ENCODE measurements at places on chromosomes 16 and 17. TPM values are rescaled to one million over a fixed set of nuclear protein-coding genes. Genes with fewer than 3 reads are reported as not detected.

AP1G1 gene
- 98.3 TPM for total RNA-seq

ATP1B2 gene
- 0.14 TPM for total RNA-seq

EPX gene
- not detected for total RNA-seq

CD300H gene
- not detected for total RNA-seq

LGALS9B gene
- not detected for total RNA-seq

MAF gene
- total RNA-seq = 62.8 TPM

TVP23A gene
- not detected for total RNA-seq

TK1 gene
- 66.7 TPM for total RNA-seq

- DNase-seq = no peak
- peaks cover 47% of the 10 kb centered on the region for H3K4me1 ChIP-seq
- H3K4me3 ChIP-seq = no peak overlapping the region
- H3K36me3 ChIP-seq = peaks cover 3% of the 10 kb centered on the region
- H3K27me3 ChIP-seq = no peaks in the 10 kb centered on the region
Observed at GRCh38 chr16:57138281-57138935, 46.0 kb downstream of the CPNE2 start.

GRCh38 chr16:12420661-12421209, 383.0 kb downstream of the CPPED1 start:
- H3K4me3 ChIP-seq = no peak overlapping the region
- no peak overlapping the region for H3K27ac ChIP-seq
- H3K4me1 ChIP-seq = no peaks in the 10 kb centered on the region
- DNase-seq = no peak
- no peaks in the 10 kb centered on the region for H3K36me3 ChIP-seq

DNA sequence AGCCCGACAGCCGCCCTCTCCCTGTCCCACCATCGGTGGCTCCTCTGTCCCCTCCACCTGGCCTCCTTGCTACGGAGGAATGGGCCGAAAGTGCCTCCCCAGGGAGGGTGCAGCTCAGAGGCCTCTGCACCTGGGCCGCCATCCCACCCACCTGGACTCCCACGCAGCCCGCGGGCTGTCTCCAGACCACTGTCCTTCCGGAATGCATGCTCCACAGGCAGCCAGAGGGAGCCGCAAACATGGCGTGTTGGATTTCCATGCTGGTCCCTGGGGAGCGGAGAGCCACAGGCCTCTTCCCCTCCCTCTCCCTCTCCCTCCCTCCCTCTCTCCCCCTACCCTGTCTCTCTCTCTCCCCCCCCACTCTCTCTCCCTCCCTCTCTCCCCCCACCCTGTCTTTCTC, 3.0 kb downstream of the SSTR5 start:
- no peak overlapping the region for H3K4me3 ChIP-seq
- no peaks in the 10 kb centered on the region for H3K27me3 ChIP-seq
- H3K36me3 ChIP-seq = no peaks in the 10 kb centered on the region
- no peaks in the 10 kb centered on the region for H3K4me1 ChIP-seq
- H3K27ac ChIP-seq = no peak overlapping the region
- DNase-seq = no peak

- DNase-seq = no peak
- H3K27me3 ChIP-seq = no peaks in the 10 kb centered on the region
- H3K4me3 ChIP-seq = no peak overlapping the region
- no peak overlapping the region for H3K27ac ChIP-seq
Observed at GRCh38 chr16:84455031-84455430, 49.4 kb downstream of the MEAK7 start.

- peaks cover 16% of the 10 kb centered on the region for H3K36me3 ChIP-seq
- DNase-seq = no peak
- no peaks in the 10 kb centered on the region for H3K27me3 ChIP-seq
- no peak overlapping the region for H3K4me3 ChIP-seq
- peaks cover 10% of the 10 kb centered on the region for H3K4me1 ChIP-seq
- no peak overlapping the region for H3K27ac ChIP-seq
Observed at GRCh38 chr16:57256601-57257395, 11.7 kb downstream of the ARL2BP start.

DNA sequence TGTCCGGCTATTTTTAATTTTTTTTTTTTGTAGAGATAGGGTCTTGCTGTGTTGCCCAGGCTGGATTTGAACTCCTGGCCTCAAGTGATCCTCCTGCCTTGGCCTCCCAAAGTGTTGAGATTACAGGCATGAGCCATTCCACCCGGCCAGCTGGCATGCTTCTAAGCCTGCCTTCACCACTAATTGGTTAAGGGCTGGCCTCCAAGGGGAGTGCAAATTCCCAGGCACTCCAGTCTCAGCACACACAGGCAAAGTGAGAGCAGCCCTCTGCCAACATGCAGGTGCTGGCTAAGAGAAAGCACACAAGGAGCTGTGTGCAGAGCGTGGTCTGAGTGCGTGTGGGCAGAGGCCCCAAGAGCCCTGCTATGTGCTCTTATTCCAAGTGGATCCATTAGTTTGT, 149.8 kb upstream of the HS3ST2 start:
- no peak for DNase-seq
- H3K36me3 ChIP-seq = no peaks in the 10 kb centered on the region
- no peak overlapping the region for H3K4me3 ChIP-seq
- no peak overlapping the region for H3K27ac ChIP-seq

DNA sequence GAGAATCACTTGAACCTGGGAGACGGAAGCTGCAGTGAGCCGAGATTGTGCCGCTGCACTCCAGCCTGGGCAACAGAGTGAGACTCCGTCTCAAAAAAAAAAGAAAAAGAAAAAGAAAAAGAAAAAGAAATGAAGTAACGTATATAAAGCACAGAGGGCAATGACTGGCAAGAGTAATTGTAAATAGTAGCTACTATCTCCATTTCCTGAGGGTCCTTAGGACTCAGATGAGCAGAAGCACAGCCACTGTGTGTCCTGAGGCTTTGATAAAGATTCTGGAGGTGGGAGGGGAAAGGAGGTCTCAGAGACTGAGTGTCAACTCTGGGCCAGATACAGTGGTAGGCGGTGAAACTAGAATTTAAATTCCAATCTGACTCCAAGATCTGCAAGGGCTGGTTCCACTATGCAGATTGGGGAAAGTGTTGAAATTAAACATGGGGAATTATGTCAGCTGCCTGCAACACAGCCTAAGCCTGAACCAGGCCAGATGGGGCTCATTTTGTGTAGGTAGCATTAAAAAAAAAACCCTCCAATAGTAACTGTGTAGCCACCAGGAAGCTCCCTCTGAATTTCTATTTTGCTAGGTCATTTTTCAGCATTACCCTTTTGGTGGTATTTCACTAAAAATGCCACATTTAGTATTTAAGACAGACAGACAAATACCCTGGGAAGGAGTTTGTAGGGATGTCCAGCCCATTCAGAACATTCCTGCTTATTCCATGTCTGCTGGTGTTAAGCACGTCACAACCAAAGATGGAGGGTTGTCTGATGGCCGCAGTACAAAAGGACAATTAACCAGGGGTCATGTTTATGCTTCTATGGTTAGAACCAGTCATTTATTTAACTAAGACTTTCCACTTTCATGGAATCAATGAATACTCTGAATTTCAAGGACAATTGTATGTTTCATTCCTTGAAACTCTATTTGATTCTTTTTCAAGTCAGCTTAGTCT, 46.1 kb downstream of the TBX4 start:
- H3K27ac ChIP-seq = no peak overlapping the region
- DNase-seq = no peak
- no peak overlapping the region for H3K4me3 ChIP-seq
- peaks cover 4% of the 10 kb centered on the region for H3K4me1 ChIP-seq

- no peak overlapping the region for H3K4me3 ChIP-seq
- DNase-seq = no peak
- H3K27me3 ChIP-seq = no peaks in the 10 kb centered on the region
- H3K27ac ChIP-seq = no peak overlapping the region
- no peaks in the 10 kb centered on the region for H3K4me1 ChIP-seq
Observed at GRCh38 chr17:53721101-53721500, 101.6 kb upstream of the KIF2B start.

DNA sequence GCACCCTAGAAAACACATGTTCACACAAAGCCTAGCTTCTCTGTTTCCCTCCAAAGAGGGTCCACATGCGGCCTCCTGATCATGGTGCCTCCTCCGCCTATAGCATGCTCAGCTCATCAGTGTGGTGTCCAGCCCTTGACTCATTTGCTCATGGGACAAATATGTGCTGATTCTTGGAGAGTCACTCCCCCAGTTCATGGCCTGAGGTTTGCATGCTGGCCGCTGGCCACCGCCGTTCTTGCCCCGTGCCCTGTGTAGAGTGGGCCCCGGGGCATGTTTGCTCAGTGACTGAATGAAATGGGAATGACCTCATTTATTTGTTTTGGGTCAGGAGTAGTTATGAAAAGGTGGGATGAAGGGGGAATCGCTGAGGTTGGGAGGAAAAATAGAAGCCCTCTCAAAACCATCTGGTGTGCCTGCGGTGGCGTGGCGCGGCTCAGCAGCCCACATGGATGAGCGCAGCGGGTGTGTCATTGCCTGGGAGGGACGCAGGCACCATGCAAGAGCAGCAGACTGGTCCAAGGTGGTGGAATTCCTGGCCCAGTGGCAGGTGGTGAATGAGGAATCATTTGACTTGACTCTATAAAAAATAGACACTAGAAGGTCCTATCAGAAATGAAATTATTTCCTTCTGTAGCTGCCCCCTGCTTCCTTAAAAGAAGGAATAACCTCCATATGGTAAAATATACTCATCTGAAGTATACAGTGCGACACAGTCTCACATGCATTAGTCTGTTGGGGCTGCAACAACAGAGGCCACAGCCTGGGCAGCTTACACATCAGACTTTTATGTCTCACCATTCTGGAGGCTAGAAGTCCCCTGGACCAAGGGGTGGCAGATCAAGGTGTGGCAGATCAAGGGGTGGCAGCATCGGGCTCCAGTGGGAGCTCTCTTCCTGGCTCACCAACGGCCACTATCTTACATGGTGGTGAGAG, 31.7 kb downstream of the CRISPLD2 start:
- H3K36me3 ChIP-seq = no peaks in the 10 kb centered on the region
- H3K27me3 ChIP-seq = no peaks in the 10 kb centered on the region
- H3K4me3 ChIP-seq = no peak overlapping the region
- DNase-seq = no peak
- H3K4me1 ChIP-seq = no peaks in the 10 kb centered on the region

DNA sequence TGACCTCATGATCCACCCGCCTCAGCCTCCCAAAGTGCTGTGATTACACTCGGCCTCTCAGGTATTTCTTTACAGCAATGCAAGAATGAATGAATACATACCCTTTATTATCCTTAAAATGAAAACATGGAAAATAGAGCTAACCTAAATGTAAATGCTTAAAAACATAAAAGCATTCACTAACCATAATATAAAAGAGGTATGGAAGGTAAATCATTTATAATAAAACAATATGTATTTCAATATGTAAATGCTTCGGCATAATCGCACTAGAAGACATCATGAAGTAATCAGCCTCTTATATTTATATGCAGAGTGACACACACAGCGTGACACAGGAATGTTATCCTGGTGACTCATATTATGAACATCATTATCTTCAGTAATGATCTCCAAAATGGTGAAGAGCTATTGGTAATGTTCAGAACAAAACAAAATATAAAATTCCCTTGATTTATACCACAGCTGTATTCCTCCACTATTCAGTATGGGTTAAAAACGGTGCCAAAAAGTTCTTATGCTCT, 53.9 kb downstream of the AIPL1 start:
- H3K4me1 ChIP-seq = no peaks in the 10 kb centered on the region
- no peaks in the 10 kb centered on the region for H3K36me3 ChIP-seq
- no peak for DNase-seq
- H3K27ac ChIP-seq = no peak overlapping the region
- H3K27me3 ChIP-seq = peaks cover 3% of the 10 kb centered on the region

DNA sequence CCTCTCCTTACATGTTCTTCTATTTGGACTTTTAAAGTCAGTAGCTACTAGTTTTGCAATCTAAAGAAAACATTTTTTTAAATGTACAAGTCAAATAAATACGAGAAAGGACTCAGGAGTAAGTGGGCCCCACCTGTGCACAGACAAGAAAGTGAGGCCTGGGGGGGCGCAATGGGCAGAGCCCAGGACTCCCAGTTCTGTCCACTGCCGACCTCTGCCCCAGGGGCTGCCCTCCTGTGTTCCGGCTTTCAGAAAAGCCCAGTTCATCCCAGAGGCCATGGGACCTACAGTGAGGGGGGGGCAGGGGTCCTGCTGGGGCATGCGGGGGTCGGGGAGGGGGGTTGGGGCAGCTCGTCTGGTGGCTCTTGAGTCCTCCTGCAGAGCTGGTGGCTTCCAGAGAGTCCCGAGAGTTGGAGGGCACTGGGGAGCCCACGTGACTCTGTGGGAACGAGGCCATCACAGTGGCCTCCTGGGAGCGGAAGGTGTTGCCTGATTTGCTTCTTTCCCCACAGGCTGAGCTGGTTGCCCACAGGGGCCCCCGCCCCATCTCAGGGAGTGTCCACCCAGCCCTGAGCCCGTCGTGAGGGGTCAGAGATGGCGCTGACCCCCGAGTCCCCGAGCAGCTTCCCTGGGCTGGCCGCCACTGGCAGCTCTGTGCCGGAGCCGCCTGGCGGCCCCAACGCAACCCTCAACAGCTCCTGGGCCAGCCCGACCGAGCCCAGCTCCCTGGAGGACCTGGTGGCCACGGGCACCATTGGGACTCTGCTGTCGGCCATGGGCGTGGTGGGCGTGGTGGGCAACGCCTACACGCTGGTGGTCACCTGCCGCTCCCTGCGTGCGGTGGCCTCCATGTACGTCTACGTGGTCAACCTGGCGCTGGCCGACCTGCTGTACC, 2.4 kb downstream of the UTS2R start:
- H3K27ac ChIP-seq = no peak overlapping the region
- DNase-seq = no peak
- no peak overlapping the region for H3K4me3 ChIP-seq
- peaks cover 16% of the 10 kb centered on the region for H3K4me1 ChIP-seq
- no peaks in the 10 kb centered on the region for H3K36me3 ChIP-seq
- H3K27me3 ChIP-seq = peaks cover 42% of the 10 kb centered on the region

GRCh38 chr16:85253084-85253941, 141.0 kb upstream of the CIBAR2 start:
- peak; percentile 89 for DNase-seq
- H3K4me3 ChIP-seq = no peak overlapping the region
- H3K4me1 ChIP-seq = no peaks in the 10 kb centered on the region
- H3K27ac ChIP-seq = no peak overlapping the region
- peaks cover 2% of the 10 kb centered on the region for H3K27me3 ChIP-seq

- no peak overlapping the region for H3K4me3 ChIP-seq
- DNase-seq = no peak
- H3K4me1 ChIP-seq = no peaks in the 10 kb centered on the region
- H3K36me3 ChIP-seq = no peaks in the 10 kb centered on the region
Observed at GRCh38 chr16:88370365-88370764, 12.4 kb upstream of the ZNF469 start.

- DNase-seq = peak; percentile 100
- peaks cover 26% of the 10 kb centered on the region for H3K36me3 ChIP-seq
- peaks cover 30% of the 10 kb centered on the region for H3K4me1 ChIP-seq
- H3K4me3 ChIP-seq = peak within 1 kb of the TSS; percentile 85
- peak within 1 kb of the TSS; percentile 90 for H3K27ac ChIP-seq
- H3K27me3 ChIP-seq = peaks cover 40% of the 10 kb centered on the region
Observed at GRCh38 chr17:79796763-79797491, at the start of gene CBX8. Gene CBX8 (minus strand): TSS chr17:79797077. CDS start chr17:79796998, 79 bp downstream.

DNA sequence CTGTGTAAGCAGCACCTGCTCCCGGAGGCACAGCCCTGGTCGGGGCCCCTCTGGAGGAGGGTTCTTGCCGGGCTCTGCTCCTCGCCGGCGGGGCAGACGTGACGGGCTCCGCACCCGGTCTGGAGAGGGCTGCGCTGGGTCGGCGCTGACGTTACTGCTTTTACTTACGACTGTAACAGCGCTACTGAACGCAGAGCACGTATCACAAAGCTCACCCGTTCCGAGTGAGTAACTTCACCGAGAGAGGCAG, 1.3 kb upstream of the RAB40C start:
- H3K36me3 ChIP-seq = peaks cover 7% of the 10 kb centered on the region
- peak overlapping the region; percentile 95 for H3K4me3 ChIP-seq
- H3K27ac ChIP-seq = peak overlapping the region; percentile 98
- H3K4me1 ChIP-seq = peaks cover 16% of the 10 kb centered on the region
- peak; percentile 89 for DNase-seq

- peak overlapping the region; percentile 81 for H3K27ac ChIP-seq
- peak; percentile 65 for DNase-seq
- H3K27me3 ChIP-seq = no peaks in the 10 kb centered on the region
Observed at GRCh38 chr17:66403846-66404556, 101.6 kb downstream of the PRKCA start.
